NCI-H1092 (cell line): ENCODE measurements at places on chromosomes 7 and 10.

DNA sequence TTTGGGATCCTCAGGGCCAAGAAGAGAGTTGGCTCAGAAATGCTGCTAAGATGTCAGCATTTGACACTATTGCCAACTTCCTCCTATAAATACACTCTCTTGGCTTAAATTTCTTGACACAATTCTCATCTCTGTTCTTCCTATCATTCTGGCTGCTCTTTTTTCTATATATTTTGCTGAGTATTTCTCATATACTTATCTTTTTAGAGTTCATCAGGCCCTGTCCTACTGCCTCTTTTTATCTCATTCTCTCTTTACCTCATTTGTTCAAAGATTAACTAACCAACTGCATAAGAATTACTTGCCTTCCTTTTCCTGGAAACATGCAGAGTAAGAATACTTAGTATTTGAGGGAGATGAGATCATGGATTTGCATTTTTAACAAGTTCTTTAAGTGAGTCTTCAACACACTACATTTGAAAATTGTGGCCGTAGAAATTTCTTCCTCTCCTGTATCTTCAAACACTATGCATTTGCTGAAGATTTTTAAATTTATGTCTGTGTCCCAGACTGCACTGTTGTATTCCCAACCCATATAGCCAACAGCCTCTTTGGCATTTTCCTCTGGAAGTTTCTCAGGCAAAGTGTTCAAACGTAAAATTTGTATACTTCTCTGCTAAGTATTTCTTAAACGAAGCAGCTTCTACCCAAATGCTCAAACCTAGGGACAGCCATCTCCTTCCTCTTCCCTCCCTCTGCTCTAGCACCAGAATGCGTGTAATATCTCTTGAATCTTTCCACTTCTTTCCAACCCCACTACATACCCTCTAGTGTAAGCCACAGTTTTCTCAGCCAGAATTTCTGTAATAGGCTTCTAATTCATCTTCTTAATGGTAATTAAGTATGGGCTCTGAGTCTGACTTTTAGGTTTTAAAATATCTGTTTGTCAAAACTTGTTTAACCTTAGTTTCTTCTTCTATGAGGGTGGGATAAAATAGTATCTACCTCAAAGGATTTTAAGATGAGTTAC is 35.5 kb downstream of the ARL4A start:
- no peak for DNase-seq

DNA sequence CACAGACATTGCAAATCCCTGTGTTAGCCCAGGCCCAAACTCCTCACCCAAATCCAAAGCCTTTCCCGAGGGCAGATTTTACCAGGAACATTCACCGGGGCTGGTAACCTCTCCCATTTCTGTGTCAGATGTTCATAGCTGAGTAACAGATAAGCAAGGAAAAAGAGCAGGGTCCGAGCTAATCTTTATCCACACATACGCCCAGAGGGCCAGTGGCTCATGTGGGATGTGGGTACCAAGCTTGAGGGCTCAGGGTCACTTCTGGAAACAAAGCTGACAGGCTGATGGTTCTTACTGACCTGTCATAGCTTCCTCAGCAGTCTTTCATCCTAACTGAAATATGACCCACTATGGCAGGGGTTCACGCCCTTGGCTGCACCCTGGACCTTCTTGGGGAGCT is 39.8 kb downstream of the HBP1 start:
- no peak for DNase-seq

- DNase-seq: no peak
Observed at GRCh38 chr10:70599791-70600190, 2.8 kb downstream of the PRF1 start.

- no peak for DNase-seq
Observed at GRCh38 chr10:83750604-83751003, 388.7 kb upstream of the GHITM start.

DNA sequence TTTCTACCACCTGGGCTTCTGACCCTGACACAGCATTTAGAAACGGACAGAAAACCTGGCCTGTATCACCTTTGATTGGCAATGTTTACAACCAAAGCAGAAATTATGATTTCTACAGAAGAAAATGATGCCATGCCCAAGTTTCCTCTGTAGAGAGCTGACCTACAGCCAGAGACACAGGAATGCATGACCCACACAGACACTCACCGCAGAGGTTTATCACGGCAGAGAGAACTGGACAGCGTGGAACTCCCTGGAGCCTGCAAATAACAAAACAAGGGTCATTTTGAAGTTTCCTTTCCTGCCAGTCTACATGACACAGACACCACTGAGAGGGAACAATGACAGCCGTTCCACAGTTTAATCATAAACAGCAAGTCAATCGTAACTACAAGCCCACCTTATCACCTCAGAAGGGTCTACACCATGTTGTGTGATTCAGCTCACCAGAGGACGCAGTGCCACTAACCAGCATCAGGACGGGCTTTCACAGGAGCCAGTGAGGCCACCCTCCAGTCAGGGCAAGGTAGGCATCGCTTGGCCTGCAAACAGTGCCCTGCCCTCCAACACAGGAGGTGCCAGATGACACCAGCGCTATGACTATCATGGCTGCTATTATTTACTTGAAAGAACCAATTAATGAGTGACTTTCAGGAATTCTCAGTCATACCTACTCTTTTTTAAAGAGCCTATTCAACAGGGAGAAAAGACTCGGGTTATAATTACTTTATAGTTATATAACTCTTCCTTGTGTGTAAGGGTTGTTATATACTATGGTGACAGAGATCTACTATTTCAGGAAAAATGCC is 139.9 kb downstream of the TNS3 start:
- DNase-seq: no peak

DNA sequence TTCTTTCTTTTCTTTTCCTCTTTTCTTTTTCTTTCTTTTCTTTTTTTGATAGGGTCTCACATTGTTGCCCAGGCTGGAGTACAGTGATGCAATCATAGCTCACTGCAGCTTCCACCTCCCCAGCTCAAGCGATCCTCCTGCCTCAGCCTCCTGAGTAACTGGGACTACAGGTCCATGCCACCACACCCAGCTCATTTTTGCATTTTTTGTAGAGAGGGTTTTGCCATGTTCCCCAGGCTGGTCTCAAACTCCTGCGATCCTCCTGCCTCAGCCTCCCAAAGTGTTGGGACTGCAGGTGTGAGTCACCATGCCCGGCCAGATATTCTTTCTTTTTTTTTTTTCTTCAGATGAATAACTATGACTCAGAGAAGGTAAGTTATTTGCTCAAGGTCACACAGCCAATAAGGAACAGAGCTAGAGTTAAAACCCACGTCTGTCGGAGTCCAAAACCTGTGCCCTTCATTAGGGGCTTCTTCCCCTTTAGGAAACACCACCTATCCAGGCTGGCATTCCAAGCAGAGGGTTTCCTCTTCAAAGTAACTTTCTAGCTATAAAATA is 28.1 kb upstream of the DNMBP start:
- no peak for DNase-seq

GRCh38 chr7:17132726-17133125 is 165.7 kb upstream of the AHR start:
- no peak for DNase-seq

DNA sequence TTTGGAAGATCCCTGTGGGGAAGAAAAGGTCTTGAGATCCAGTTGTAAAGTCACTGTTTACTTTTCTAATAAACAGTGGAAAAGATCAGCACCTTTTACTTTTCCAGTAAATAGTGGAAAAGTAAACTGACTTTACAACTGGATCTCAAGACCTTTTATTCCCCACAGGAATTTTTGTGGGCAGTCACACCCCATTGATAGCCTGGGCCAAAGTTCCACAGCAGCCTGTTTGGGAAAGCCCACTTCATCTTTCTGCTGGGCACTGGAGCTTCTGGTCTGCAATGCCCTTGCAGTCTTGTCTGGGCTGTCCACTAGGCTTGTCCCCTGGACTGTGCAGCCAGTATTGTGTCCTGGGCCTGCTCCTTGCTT is 50.2 kb downstream of the ADCY1 start:
- DNase-seq: no peak

- DNase-seq: no peak
Observed at GRCh38 chr7:24339575-24339974, 55.6 kb downstream of the NPY start.

DNA sequence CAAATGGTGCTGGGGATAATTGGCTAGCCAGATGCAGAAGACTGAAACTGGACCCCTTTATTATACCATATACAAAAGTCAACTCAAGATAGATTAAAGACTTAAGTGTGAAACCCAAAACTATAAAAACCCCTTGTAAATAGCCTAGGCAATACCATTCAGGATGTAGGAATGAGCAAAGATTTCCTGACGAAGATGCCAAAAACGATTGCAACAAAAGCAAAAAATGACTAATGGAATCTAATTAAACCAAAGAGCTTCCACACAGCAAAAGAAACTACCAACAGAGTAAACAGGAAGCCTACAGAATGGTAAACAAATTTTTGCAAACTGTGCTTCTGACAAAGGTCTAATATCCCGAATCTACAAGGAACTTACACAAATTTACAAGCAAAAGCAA is 30.9 kb upstream of the PLXDC2 start:
- no peak for DNase-seq

- no peak for DNase-seq
Observed at GRCh38 chr7:104795616-104796398, 218.2 kb upstream of the KMT2E start.
